ENCODE measurements at places on chromosomes 5 and 9. TPM values are rescaled to one million over a fixed set of nuclear protein-coding genes. Genes with fewer than 3 reads are reported as not detected.

GRCh38 chr5:146794326-146795029 is 84.1 kb downstream of the PPP2R2B start:
- no peak for DNase-seq

GRCh38 chr5:84758008-84758407 is 373.3 kb upstream of the EDIL3 start:
- no peak for DNase-seq

Gene TRPM6
- 0.31 TPM for total RNA-seq

GRCh38 chr9:1217076-1217475 is 166.9 kb downstream of the DMRT2 start:
- no peak for DNase-seq

GRCh38 chr9:125994066-125994943 is 247.1 kb downstream of the PBX3 start:
- DNase-seq = no peak

GRCh38 chr9:79237861-79238260 is 333.9 kb upstream of the TLE4 start:
- DNase-seq = no peak

Gene HTR1A
- not detected for total RNA-seq

DNA sequence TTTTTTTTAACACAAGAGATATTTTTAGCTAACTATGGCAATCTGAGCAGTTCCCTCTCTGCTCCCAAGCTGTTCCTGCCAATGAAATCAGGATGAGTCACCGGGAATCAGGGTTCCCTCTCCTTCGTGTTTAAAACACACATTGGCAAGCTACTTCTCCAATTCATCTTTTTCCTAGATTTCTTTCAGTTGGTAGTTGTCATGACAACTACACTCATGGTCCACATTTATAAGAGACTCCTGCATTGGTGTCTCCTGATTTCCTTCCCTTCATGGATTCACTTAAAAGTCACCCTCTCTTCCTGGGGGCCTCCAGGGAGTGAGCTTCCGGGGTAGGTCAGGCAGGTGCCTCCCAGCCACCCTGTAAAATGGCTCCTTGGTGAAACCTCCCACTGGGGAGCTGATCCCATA is 72.3 kb upstream of the NIPAL4 start:
- DNase-seq = no peak

Gene FOXE1
- 0.07 TPM for total RNA-seq

GRCh38 chr9:21317956-21318923 is 13.1 kb upstream of the IFNA5 start:
- no peak for DNase-seq

DNA sequence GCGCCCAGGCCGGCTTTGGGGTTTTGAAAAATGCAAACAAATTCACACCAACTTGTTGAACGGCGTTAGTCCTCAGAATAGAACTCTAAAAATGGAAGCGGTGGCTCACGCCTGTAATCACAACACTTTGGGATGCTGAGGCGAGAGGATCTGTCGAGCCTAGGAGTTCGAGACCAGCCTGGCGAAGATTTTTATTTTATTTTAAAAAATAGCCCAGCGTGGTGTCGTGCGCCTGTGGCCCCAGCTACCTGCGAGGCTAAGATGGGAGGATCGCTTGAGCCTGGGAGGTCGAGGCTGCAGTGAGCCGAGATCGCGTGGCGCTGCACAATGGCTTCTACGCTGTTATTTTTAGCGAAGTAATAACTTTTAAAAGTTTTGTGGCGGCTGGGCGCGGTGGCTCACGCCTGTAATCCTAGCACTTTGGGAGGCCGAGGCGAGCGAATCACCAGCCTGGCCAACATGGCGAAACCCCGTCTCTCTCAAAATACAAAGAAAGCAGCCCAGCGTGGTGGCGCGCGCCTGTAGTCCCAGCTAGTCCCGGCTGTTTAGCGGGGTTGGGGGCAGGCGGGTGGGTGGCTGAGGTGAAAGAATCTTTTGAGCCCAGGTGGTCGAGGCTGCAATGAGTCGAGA is 694 bp upstream of the PLIN2 start:
- DNase-seq = peak; percentile 22

GRCh38 chr9:100437860-100438805 is 11.2 kb downstream of the MSANTD3 start:
- DNase-seq = peak; percentile 74

DNA sequence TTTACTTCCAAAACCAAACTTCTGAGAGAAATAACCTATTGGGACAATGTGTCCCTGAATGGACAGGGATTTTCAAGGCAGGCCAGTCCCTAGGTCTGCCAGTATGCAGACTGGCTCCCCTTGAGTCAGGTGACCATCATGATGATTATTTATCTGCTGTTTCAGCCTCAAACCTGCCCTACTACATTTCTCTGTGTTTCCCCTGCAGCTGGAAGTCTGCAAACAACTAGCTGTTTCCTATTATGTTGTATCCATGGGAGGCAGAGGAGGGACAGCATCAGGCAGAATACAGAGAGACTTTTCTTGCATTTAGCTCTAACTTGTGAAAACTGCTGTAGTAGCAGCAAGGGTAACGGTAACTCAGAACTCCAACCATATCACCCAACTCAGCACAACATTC is 36.2 kb upstream of the IFNK start:
- no peak for DNase-seq

- no peak for DNase-seq
These were observed 13.1 kb downstream of the CENPH start for GRCh38 chr5:69202497-69202896.

DNA sequence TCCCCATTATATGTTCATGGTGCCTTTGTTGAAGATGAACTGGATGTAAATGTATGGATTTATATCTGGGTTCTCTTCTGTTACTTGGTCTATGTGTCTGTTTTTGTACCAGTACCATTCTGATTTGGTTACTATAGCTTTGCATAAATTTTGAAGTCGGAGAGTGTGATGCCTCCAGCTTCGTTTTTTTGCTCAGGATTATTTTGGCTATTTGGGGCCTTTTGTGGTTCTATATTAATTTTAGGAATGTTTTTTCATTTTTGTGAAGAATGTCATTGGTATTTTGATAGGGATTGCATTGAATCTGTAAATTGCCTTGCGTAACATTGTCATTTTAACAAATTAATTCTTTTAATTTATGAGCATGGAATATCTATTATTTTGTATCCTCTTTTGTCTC is 36.6 kb upstream of the ZNF366 start:
- no peak for DNase-seq

DNA sequence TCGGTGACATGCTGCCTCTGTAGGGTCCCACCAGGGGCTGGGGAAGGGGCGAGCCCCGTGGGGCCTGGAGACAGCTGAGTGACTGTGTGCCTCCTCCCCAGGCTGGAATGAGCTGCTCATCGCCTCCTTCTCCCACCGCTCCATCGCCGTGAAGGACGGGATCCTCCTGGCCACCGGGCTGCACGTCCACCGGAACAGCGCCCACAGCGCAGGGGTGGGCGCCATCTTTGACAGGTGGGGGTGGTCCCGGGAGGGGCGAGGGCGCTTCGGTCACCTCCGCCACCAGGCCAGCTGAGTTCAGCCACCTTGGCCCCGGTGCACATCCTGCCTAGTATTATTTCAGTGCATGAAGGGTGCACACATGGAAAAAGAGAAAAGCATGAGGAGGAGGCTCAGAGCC is 102.8 kb downstream of the RXRA start:
- DNase-seq = no peak

Gene IL13
- 0.98 TPM for total RNA-seq

GRCh38 chr9:74001382-74001781 is 495.8 kb upstream of the RORB start:
- DNase-seq = no peak

Gene CFAP77
- not detected for total RNA-seq

Gene KLF4
- 1.8 TPM for total RNA-seq

- no peak for DNase-seq
These were observed 440.0 kb downstream of the SEMA5A start for GRCh38 chr5:9105851-9106250.

GRCh38 chr9:35856882-35857281 is 13.3 kb downstream of the OR13J1 start:
- no peak for DNase-seq

GRCh38 chr5:17426104-17426749 is 71.8 kb upstream of the TAF11L2 start:
- DNase-seq = no peak

- DNase-seq = no peak
These were observed 300.9 kb downstream of the MCTP1 start for GRCh38 chr5:94983861-94984535.

Gene PCA3
- not detected for total RNA-seq

GRCh38 chr9:125066839-125067619 is 76.3 kb downstream of the SCAI start:
- DNase-seq = no peak

GRCh38 chr9:13410566-13411031 is 131.1 kb upstream of the MPDZ start:
- DNase-seq = no peak

DNA sequence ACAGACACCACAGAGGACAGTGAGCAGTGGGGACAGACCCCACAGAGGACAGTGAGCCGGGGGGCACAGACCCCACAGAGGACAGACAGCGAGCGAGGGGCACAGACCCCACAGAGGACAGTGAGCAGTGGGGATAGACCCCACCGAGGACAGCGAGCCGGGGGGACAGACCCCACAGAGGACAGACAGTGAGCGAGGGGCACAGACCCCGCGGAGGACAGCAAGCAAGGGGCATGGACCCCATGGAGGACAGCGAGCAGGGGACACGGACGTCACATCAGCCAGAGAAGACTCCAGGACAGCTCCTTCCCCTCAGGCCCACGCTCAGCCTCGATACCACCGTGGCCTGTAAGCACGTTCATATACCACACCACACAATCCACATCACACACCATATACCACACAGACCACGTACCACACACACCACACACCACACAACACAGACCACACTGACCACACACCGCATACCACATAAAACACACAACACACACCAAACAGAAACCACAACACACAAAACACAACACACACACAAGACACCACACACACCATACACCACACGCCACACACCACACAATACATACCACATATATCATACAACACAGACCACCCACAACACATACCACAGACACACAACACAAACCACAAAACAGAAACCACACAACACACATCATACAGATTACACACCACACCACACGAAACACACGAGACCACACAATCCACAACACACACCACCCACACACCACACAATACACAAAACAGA is 5.2 kb upstream of the ZDHHC11 start:
- DNase-seq = no peak

DNA sequence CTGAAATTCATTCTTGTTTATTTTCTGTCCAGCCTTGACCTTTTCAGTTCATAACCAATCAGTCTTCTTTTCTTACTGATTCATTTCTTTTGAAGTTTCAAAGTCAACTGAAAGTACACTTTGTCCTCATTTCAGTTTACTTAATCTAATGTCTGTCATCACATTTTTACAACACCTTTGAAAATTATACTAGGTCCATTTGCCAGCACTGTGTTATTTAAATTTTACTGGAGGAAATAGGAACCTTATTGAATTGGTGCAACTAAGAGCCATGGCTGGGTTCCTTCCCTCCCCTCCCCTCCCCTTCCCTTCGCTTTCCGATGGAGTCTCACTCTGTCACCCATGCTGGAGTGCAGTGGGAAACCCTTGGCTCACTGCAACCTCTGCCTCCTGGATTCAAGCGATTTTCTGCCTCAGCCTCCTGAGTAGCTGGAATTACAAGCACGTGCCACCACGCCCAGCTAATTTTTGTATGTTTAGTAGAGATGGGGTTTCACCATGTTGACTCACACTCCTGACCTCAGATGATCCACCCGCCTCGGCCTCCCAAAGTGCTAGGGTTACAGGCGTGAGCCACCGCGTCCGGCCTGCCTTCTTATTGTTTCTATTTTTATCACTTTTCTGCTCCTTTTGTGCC is 6.3 kb downstream of the RMI1 start:
- DNase-seq = no peak

GRCh38 chr9:98880311-98881015 is 63.2 kb upstream of the COL15A1 start:
- DNase-seq = no peak

GRCh38 chr5:96868603-96869371 is 7.5 kb upstream of the ERAP2 start:
- no peak for DNase-seq

Gene LRRC19
- not detected for total RNA-seq

- no peak for DNase-seq
These were observed 4.5 kb downstream of the PRELID2 start for GRCh38 chr5:145830594-145830993.

GRCh38 chr9:15227491-15227890 is 79.5 kb downstream of the TTC39B start:
- no peak for DNase-seq

Gene OTP
- total RNA-seq = not detected

Gene CDH10
- total RNA-seq = not detected

DNA sequence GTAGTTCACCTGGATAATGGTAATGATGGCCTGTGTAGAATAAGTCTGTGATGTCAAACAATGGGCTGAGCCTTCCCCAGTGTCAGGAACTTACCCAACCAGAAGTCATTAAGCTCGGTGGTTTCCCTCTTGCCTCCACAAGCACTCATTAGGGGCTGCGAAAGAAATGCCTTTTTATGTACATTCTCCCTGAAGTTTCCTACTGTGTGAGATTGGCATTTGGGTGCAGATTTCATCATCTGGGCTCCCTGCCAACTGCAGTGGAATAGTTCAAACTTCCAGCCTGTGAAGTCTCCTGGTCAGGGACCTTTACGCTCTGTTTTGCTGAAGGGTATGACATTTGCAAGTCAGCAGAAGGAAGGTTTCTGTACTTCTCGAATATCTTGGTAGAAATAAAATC is 41.6 kb upstream of the TMEM215 start:
- no peak for DNase-seq

- no peak for DNase-seq
These were observed 218.8 kb upstream of the IL12B start for GRCh38 chr5:159549046-159549445.

DNA sequence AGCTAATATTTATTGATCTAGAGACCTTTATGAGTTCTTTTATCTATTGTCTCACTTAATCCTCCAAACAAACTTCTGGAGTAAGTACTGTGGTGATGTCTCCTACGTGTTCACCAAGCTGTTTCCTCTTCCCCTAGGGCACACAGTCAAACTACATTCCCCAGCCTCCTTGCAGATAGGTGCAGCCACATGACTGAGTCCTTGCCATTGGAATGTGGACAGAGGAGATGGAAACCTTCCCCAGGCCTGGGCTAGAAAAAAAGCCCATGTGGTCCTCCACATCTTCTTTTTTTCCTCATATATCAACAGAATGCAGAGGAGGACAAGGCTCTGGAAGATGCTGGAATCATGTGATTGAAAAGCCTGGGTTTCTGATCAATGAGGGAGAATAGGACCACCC is 88.0 kb downstream of the ANKRD55 start:
- DNase-seq = no peak

Gene CDKN2B-AS1
- total RNA-seq = not detected

Gene CAVIN4
- 0.21 TPM for total RNA-seq

Gene ANKRD34B
- not detected for total RNA-seq

Gene GZMA
- 3.3 TPM for total RNA-seq

Gene IL7R
- 309 TPM for total RNA-seq

- DNase-seq = no peak
These were observed 37.7 kb upstream of the RAPGEF6 start for GRCh38 chr5:131672776-131673175.

DNA sequence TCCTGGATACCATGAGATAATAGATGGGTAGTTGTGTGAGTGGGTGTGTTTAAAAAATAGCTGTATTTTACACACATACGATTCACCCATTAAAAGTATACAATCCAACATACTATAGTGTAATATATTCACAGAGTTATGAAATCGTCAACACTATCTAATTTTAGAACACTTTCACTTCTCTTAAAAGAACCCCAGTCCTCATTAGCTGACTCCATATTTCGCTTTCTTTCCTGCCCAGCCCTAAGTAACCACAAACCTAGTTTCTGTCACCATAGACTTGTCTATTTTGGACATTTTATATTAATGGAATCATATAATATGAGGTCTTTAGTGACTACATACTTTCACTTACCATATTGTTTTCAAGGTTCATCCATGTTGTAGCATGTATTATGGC is 63.8 kb upstream of the S1PR3 start:
- no peak for DNase-seq
